ENCODE measurements at places on chromosomes 7 and 10.
A peak's percentile ranks its signal among the peaks of the same experiment; 100 is the strongest.

GRCh38 chr7:106717955-106718871, 57.3 kb upstream of the CCDC71L start:
- DNase-seq: peak; percentile 90

GRCh38 chr7:74033372-74034311, 5.7 kb downstream of the ELN start:
- DNase-seq: no peak

- DNase-seq: no peak
Measured at GRCh38 chr10:78214955-78215354, 181.3 kb downstream of the RPS24 start.

- DNase-seq: peak; percentile 53
Measured at GRCh38 chr10:30002426-30003266, 56.7 kb downstream of the JCAD start.

- DNase-seq: no peak
Measured at GRCh38 chr10:117666166-117666565, 123.6 kb downstream of the EMX2 start.

DNA sequence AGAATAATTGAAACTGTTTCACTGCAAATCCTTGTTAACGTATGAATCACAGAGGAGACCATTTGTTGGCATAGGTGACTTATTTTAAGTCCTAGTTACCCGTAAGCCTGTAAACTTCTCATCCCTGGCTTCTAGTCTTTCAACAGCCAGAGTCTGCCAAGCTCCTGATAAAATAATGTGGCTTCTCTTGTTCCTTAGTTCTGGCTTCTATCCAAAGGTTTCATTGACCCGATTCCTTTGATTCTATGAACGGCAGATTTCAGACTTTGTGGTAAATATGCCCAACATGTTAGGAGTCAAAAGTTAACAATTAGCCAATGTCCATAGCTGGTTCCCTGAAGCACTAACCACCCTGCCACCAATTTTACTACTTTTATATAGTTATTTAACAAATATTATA, 23.3 kb downstream of the DNAH11 start:
- DNase-seq: no peak

- DNase-seq: no peak
Measured at GRCh38 chr10:72098836-72099599, 10.7 kb upstream of the SPOCK2 start.

- no peak for DNase-seq
Measured at GRCh38 chr7:23545493-23545892, 13.7 kb upstream of the TRA2A start.

DNA sequence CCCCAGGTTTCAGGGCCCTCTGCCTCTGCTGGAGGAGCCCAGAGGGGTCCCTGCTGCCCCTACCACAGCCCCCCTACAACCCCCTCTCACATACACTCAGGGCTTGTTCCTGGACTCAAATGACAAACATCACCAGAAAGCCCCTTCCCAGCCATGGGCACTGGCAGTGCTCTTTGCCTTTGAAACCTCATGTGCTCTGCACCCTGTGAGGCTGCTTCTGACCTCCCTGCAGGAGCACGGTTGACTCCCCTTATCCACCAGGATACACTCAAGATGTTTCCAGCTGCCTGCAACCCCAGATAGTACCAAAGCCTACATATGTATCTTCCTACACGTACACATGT, 3.5 kb upstream of the ADIRF start:
- peak; percentile 34 for DNase-seq

- DNase-seq: peak; percentile 93
Measured at GRCh38 chr10:46284286-46285229, 2.2 kb upstream of the ANTXRL start.

DNA sequence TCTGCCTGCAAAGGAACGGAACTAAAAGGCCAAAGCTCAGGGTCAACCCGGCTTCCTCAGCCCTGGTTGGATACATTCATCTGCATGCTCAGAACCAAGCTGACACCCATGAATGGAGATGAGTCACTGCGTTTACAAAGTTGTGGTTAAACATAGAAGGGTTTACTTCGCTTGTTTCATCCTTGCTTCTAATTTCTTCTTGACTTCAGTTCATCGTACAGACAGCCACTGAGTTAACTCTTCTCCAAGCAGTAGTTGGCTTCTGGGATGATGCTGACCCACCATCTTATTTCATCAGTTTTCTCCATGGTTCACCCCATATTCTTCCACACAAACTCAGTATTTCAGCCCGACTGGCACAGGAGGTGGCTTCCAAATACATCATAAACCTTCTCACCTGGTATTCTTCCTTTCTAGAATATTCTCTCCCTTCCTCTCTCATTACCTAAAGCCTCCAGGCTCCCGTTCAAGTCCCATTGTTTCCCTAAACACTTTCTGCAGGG, 166.3 kb upstream of the RNF32 start:
- DNase-seq: peak; percentile 22

DNA sequence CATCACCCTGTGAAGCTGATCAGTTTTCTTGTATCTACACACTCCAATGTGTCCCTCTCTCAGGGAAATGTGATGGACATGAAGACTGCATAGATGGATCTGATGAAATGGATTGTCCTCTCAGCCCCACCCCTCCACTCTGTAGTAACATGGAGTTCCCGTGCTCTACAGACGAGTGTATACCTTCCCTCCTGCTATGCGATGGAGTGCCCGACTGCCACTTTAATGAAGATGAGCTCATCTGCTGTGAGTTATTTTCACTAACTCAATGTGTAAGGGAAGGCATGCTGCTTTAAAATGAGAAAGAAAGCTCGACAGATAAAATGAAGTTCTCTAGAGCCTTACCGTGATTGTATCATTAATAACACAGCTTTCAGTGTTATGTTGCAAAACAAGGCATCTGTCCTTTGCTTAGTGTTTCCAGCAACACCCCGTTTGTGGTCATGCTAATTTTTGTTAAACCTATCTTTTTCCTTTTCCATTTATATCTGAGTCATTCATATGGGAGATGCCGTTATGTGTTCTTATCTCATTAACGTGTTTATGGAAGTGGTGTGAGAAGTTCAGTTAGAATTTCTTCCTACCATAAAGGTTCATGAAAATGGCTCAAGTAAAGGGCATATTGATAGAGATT, 220.9 kb upstream of the PLXDC2 start:
- no peak for DNase-seq

DNA sequence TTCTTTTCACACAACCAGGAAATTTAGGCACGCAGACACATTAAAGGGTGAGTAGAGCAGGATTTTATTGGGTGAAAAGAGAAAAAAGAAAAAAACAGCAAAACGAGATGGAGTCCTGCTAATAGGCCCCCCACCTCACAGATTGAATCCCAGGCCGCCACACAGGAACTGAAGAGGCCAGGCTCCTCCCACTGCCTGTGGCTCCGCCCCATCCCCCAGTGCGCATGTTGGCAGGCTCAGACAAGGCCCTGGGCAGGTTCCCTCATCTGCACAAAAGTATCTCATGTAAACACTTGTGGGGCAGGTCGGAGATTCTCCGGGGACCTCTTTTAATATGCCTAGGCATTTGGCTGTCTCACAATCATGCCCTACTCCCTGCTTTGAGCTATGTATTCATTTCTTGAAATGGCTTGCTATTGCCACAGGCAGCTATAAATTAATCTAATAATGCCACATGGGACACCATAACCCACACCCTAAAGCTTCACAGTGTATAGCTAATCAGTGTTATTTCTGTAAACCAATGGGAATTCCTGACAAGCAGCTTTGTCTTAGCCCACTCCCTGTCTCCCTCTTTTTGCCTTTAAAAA, 76.2 kb upstream of the KIF5B start:
- DNase-seq: no peak

DNA sequence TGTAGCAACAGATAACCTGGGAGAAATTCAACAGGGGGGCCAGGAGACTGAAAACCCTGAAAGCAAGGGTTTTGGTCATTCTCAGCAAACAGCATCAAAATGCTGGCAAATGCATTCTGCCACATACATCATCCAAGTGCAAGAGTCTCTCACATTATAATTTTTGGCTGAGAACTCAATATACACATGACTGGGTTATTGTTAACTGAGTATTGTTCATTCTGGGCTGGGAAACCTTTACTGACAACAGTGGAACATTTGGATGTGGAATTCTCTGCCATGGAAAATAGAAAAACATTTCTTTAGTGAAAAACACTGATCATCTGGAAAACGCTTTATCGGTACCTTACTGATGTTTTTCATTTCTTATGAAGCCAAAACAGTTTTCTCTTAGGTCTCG, 73.1 kb upstream of the MET start:
- no peak for DNase-seq

DNA sequence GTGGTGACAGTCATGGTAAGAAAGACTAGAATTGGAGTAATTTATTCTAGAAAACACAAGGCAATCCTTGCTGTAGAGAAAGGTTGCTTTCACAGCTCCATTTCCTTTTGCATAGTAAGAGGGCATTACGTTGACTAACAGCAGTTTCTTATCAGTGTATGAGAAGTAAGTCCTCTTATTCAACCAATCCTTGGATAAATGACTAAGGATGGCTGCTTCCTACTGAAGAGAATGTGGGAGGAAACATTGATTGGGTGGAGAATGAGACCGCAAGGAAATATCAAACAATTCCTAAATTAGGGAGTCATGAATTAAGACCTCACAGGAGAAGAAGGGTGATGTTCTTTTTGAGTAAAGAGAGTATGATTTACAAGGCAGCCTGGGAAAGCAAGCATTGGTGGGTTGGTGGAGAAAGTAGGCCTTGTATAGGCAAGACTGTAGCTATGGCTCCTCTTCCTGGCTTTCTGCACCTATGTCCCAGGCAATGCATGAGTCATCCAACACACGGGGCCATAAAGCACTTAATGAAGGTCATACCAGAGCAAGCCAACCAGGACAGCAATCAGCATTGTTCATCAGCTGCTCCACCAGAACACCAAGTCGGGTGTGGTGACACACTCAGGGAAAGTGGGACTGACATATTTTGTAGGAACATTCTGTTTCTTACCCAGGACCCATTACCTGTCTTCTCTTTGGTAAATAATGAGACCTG, 5.6 kb downstream of the MGAM start:
- no peak for DNase-seq

DNA sequence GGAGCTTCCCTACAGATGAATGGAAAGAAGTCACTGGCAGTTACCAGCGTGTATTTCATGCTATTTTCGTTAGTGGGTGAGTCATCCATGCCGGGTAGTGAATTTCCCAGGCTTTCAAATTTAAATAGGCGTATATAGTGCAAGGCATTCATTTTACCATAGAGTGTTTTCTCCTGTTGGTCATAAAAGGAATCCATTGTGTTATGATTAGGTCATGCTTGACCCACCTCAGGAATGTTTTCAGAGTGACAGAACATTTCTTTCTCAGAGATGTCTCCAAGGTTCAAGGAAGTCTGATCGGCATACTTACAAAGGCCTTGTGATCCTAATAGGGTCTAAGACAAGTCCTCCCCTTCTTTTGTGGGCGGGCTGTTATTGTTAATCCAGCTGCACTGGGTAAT, 110.7 kb downstream of the AKR1D1 start:
- DNase-seq: peak; percentile 75

- DNase-seq: peak; percentile 38
Measured at GRCh38 chr7:5528815-5529442, 105.3 kb upstream of the TNRC18 start.

- no peak for DNase-seq
Measured at GRCh38 chr10:47053081-47053798, 142.0 kb downstream of the PTPN20 start.

DNA sequence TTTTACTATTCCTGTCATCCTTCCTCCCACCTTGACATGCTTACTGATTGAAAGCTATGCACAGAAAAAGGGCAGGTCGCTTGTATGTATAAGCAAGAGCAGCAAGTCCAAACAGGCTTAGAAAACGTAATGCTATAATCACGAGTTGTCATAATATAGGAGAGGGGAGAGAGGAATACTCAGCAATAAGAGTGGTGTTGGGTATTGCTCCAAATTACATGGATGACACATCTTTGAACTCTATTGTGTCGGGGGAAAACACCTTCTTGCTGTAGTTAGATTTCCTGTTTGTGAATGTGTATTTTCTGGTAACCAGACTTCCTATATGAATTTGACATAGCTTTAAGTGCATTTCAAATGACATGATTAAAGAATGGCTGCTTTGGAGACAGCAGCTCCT, 7.5 kb downstream of the MET start:
- DNase-seq: no peak

- no peak for DNase-seq
Measured at GRCh38 chr7:155361346-155361680, 63.6 kb downstream of the INSIG1 start.

- DNase-seq: peak; percentile 79
Measured at GRCh38 chr7:113086431-113086888, at the start of gene GPR85. GPR85 (minus strand) TSS chr7:113086827; CDS start chr7:113084721, 2,106 bp downstream.

DNA sequence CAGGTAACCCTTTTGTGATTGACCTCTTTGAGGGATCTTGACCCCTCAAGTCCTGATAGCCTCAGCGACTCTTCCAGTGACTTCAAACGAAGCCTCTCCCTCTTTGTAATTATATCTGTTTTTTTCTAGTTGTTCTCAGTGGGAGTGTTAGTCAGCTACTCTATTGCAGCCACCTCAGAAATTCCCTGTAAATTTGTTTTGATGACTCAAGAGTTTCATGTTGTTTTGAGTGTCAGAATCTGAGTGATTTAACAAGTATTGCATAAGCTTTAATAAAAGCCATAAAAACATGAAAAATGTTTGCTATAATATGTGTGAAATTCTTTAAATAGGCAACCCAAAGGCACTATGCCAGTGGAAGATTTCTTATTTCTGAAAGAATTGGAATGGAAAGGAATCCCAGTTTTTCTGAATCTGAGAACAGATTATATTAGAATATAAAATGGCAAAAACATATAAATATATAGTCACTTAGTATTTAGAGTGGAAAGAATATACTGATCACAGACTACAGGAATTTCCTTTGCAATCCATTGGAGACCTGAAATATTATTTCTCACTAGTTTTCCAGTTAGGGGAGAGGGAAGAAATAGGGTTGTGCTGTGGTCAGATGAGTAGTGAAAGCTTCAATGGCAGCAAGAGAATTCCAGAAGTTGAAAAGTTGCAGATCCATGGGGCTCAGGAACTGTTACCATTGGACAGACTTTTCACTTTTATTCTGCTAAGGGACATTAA, 94.4 kb upstream of the SEMA3C start:
- DNase-seq: peak; percentile 55

DNA sequence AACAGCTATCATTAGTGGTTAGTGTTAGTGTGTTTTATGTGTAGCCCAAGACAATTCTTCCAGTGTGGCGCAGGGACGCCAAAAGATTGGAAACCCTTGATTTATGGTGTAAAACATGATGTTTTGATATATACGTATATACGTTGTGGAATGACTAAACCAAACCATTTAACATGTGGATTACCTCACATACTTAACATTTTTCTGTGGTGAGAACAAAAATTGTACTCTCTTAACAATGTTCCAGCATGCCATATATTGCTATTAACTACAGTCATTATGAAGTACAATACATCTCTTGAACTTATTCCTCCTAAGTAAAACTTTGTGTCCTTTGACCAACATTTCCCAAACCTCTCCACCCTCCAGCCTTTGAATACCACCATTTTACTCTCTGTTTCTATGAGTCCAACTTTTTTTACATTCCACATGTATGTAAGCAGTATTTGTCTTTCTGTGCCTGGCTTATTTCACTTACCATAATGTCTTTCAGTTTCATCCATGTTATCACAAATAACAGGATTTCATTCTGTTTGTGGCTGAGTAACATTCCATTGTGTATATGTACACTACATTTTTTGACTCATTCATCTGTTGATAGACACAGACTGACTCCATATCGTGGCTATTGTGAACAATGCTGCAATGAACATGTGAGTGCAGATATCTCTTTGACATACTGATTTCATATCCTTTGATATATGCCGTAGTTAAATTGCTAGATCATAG, 42.2 kb upstream of the MAGI2 start:
- peak; percentile 87 for DNase-seq
